Fibroblast of skin of scalp (primary cell): ENCODE measurements at places on chromosomes 11 and 22.
A peak's percentile ranks its signal among the peaks of the same experiment; 100 is the strongest.

DNA sequence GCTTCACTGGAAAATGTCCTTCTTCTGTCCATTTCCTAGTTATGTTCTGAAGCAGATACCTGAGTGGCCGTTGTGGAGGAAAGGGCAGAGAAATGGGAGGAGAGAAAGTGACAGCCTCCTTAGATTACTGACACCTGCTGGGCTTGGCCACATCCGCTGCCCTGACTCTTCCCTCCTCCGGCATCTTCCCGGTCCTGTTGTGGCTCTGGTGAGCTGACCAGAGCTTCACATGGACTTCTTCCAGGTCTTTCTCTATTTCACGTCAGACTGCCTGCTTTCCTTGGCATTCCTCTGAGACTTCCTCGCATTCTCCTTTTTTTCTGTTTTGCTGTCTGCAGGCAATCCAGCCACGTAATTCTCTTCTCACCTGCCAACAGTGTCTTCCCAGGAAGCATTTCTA is 138.7 kb upstream of the E2F8 start:
- DNase-seq = no peak

DNA sequence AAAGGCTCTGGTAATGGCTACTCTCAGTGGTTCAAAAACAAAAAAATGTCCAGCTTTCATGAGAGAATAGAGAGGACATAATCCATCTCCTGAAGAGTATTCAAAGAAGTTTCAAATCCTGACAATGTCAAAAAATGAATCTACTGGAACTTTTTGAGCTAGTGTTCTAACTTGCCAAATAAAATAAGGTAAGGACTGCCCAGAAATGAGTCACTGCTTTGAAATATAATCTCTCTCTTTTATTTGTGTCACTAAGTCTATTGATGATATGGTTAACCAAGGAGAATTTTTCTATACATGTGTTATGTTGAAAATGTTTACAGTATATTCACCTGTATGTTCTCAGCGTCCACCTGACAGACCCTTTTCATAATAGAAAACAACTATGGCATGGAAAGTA is 3.4 kb downstream of the GUCY1A2 start:
- no peak for DNase-seq

DNA sequence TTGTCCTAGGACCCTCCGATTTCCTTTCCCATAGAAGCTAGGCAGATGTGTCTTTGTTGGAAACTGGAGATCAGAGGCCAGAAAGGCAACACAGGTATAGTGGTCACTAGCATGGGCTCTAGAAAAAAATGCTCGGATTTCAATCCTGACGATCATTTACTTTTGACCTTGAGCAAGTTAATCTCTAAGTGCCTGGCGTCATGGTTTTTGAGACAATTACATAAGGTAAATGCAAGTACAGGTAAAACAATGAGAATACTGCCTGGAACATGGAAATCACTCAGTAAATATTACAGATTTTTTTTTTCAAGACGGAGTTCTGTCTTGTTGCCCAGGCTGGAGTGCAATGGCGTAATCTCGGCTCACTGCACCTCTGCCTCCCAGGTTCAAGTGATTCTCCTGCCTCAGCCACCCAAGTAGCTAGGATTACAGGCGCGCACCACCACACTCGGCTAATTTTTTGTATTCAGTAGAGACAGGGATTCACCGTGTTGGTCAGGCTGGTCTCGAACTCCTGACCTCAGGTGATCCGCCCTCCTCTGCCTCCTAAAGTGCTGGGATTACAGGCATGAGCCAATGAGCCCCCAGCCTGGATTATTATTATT is 1.1 kb upstream of the DENND5A start:
- no peak for DNase-seq

- no peak for DNase-seq
Observed at GRCh38 chr11:117502779-117503100, 175.1 kb downstream of the CEP164 start.

DNA sequence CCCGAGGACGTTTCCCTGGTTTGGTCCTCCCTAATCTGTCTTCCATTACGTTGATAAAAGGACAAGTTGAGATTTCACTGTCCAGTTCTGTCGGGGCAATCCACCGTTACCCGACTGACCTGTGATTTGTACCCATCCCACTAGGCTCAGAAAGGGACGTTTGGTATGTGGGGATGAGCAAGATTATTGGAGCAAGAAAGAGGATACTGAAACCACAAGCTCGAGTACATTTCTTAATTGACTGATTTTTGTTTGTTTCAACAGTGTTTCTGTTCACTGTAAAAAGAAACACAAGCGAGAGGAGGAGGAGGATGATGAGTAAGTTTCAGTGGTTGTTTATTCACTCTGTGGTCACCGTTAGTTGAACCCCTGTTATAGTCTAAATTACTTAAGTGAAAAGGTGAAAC is 969 bp downstream of the CCDC117 start:
- DNase-seq = no peak

DNA sequence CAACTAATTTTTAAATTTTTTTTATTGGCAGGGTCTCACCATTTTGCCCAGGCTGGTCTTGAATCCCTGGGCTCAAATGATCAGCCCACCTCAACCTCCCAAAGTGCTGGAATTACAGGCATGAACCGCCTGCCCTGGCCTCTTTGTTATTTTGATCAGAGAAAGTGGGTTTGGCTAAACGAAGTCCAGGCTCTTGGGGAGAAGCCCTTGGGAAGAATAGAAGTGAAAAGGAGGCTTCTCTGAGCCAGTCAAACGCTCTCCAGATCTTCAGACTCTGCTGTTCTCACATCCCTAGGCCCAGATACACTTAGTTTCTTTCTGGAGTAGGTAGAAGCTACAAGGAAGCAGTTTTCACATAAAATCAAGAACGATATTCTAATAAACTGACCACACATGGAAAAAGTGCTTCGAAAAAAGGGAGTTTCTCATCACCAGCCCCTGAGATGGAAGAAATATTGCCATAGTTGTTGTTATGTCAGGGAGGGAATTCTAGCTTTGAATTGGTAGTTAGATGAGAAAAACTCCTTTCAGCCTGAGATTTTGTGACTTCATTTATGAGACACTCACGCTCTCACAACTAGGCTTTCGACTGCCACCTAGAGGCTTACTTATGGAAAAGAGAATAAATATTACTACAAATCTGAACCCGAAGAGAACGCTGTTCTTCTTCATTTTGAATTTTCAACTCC is 41.7 kb upstream of the AQP11 start:
- peak; percentile 69 for DNase-seq

GRCh38 chr11:78138694-78139421 is 568 bp downstream of the ALG8 start:
- peak; percentile 20 for DNase-seq

GRCh38 chr11:34415538-34415937 is 23.2 kb upstream of the CAT start:
- DNase-seq = no peak

DNA sequence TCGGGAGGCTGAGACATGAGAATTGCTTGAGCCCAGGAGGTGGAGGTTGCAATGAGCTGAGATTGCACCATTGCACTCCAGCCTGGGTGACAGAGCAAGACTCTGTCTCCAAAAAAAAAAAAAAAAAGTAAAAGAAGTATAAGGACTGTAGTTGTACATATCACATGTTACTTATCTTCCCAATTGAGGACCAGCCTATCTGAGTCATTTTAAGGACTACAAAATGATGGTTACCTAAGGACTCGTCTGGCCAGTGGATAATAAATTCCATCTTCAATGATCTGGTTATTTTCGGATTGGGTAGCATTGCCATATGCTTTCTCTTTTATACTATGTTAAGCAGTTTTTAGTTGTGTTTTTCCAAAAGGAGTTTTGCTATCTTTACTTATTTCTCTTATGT is 55.3 kb downstream of the PPFIA1 start:
- DNase-seq = no peak

- peak; percentile 62 for DNase-seq
Observed at GRCh38 chr11:102007567-102008437, 39.4 kb upstream of the CFAP300 start.

GRCh38 chr22:36419912-36420882 is 32.4 kb upstream of the MYH9 start:
- DNase-seq = no peak

DNA sequence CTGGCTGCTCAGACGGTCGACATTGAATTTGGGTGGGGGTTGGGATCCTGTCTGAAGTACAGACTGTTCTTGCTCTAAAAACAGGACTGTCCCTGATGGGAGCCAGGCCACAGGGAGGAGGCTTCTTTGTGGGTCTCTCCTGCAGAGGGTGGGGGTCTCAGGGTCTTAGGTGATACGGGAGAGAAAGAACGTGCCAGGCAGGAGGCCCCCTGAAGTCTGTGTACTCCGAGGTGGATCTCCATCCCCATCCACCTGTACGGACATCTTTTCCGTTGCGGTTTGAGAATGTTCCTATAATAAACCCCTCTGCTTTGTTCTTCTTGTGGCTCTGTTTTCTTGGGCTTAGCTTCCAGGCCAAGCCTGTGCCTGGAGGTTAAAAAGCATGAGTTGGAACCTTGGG is 15.9 kb downstream of the PSMD13 start:
- DNase-seq = no peak

GRCh38 chr11:32643526-32643925 is 59.9 kb downstream of the EIF3M start:
- DNase-seq = peak; percentile 4

GRCh38 chr11:75500742-75501141 is 25.0 kb downstream of the GDPD5 start:
- no peak for DNase-seq

DNA sequence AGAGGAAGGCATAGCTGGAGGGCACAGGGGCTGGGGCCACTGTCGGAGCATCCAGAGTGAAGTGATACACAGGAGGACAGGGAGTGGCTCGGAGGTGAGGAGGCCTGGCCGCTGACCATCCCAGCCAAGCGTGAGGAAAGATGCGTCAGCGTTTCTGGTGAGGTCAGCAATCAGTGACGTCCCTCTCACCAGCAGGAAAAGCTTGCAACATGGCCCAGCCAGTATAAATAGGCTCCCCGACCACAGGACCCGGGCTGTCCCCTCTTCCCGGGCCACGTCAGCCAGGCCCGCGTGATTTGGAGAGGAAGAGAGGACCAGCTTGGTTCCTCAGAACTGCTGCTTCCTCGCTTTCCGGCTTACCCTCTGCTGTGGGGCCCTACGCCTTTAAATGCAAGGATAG is 4.2 kb upstream of the OSM start:
- no peak for DNase-seq

DNA sequence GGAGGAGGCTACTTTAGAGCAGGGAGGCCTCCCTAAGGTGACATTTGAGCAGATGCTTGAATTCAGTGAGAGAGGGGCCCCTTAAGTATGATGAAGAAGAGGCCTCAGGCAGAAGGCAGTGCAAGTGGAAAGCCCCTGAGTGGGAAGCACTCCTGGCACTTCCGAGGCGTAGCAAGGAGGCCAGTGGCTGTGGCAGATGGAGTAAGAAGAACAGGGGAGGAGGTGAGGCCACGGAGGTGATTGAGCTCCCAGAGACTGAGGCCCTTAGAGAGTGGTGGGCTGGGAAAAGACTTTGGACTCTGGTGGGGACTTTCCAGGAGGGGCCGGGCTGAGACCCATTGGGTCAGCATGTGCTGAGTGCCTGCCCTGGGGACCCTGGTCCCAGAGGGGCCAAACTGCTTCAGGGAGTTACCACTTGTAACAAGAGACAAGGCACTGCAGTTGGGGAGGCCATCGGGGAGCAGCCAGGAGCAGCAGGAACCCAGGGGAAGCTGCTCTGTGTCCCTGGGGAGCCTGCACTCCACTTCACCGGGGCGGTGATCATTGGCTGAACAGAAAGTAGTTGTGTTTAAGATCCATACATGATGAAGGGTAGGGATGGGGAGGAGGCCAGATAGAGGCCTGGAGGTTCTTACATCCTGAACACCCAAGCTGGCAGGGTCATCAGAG is 2.5 kb upstream of the CENPM start:
- no peak for DNase-seq

GRCh38 chr11:32312206-32312817 is 123.0 kb downstream of the WT1 start:
- no peak for DNase-seq

DNA sequence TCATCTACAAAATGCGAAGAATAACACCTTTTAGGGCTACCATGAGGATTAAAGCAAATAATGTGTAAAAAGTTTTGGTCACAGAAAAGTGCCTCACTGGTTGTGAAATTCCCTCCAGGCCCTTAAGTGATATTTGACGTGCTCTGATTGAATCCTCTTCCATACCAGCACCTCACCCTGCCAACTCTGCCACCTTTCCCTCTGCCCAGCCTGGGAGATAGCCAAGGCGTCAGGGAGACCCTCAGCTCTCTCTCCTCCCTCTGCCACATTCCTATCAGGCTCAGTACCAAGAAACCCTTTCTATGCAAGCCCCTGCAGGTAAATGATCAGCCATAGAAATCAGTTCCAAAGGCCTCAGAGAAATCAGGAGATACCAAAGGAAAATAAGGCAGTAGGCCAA is 21.4 kb downstream of the PLEKHA7 start:
- DNase-seq = no peak

DNA sequence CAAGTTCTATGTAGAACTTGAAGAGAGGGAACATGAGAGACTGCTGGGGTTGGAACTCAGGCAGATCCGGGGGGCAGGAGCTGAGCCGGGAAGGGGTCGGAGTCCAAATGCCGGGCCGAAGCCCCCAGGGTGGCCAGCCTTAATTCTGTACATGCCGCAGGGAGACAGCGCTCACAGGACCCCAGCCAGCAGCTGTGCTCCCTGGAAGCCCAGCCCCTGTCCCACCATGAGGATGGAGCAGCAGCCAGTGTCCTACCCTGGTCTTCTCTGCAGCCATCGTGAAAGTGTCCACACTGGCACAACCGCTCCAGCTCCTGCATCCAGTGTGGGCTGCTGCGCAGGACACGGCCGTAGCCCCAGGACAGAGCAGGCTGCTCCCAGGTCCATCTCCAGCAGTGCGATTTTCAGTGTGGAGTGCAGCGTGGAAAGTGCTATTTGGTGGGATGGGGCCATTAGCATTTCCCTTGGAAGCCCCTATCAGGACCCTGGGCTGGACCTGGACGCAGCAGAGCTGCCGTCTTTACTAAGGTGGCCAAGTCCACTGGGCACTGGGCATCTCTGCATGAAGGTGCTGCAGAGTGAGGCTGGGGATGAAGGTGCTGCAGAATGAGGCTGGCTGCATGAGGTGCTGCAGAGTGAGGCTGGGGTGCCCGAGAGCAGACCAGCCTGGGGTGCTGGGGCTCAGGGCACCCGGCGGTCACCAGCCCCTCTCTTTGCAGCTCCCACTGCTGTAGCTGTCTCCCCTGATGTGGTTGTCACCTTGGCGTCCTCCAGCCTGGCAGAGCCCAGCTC is 737.4 kb downstream of the BRD1 start:
- DNase-seq = no peak

DNA sequence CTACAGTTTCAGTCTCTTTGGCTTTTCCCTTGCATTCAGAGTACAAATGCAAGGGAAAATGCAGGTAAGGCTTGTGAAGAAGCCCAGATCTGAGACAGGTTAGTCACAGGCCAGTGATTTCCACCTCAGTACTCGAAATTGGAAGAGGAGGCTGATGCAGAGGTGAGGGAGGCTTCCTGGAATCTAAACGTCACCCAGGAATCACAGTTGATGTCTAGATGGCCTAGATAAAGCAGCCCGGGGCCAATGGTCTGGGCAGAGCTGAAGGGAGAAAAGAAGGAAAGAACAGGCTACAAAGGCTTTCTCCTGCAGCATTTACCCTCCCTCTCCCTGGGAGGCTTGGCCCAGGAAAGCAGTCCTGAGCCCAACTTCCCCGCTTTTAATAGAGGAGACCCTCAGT is 8.5 kb downstream of the TRIM6 start:
- DNase-seq = no peak
